ENCODE measurements at places on chromosomes 7 and 10. TPM values are rescaled to one million over a fixed set of nuclear protein-coding genes. Genes with fewer than 3 reads are reported as not detected.

GBX1 gene
- not detected for total RNA-seq

SHTN1 gene
- 7.4 TPM for total RNA-seq

FAM25A gene
- 40.0 TPM for total RNA-seq

SPDYE8 gene
- not detected for total RNA-seq

FAM180A gene
- total RNA-seq: 7.1 TPM

USP6NL gene
- total RNA-seq: 23.3 TPM

DNA sequence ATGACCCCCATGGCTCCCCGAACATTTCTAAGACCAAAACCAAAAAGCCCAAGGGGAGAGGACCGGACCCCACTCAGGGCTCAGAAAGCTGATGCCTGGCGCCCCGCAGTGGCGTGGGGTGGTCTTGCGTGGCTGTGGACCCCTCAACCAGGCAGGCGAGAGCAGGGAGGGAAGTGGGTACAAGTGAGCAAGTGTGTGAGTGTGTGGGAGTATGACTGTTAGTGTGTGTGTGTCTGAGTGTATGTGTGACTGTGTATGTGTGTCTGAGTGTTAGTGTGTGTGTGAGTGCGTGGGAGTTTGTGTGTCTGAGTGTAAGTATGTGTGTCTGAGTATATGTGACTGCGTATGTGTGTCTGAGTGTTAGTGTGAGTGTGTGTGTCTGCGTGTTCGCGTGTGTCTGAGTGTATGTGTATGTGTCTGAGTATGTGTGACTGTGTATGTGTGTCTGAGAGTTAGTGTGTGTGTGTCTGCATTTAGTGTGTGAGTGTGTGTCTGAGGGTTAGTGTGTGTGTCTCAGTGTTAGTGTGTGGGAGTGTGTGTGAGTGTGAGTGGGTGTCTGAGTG, 34.0 kb upstream of the INSIG1 start:
- DNase-seq: no peak

DNA sequence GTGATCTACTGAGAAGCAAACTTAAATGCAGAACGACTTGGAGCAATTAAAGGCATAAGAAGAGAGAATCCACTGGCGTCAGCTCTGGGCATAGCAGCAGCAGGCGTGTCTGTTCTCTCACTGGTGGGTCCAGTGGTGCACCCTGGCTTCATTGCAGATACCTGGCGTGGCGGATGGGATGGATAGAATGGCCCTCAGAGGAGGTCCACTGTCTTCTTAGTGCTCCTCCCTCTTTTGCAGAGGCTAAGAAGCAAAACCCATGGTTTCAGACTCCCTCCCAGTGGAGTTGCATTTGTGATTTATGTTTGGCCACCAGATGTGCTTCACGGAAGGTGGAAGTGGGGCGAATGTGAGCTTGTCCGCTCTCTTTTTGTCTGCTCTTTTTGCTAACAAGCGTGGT, 28.4 kb upstream of the PRKAG2 start:
- DNase-seq: no peak

GRCh38 chr7:100855515-100855914, 3.0 kb downstream of the SLC12A9 start:
- DNase-seq: no peak

GRCh38 chr7:98075801-98076200, 30.9 kb upstream of the LMTK2 start:
- peak; percentile 2 for DNase-seq

DNA sequence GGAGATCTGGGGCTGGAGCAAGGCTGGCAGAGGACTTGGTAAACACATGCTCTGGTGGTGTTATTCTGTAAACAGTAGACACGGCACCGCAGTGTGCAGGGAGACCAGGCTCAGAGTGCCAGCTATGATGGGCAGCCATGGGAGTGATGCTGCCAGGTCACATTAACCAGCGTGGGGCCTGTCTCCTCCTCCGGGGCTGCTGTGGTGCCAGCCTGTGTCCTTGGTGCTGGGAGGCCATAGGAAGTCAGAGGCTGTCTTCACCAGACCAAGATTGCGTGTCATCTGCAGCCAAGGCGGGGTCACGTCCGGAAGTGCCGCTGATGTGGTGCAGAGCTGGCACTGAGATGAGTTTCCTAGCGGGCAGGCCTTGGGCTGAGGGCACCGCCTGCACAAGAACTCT, 236.0 kb downstream of the GLRX3 start:
- DNase-seq: no peak

- DNase-seq: no peak
Observed at GRCh38 chr10:72792288-72792687, 100.3 kb downstream of the MCU start.

GRCh38 chr7:73999664-74000435, 28.1 kb upstream of the ELN start:
- no peak for DNase-seq

DNA sequence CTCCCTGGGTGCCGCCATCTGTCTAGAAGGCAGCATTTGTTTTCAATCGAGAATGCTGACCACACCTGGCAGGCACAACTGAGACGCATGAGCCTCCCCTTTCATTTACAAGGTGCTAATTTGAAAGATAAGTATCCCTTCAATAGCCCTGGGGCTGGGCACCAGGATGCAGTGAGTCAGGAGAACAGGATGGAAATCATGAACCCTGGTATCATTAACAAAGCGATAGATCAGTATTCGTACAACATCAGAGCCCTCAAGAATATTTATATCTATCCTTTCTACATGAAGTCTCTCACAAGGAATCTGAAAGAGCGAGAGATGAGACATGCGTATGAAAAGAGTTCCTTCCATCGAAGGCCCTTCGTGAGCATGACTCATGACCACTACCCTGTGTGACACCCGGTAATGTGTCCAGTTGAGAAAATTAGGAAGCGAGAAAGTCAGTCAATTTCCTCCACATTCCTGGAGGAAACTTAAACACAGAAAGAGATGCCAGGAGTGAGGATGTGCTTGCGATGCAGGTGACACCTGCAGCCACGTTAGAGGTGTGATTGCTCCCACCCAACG, 123.1 kb upstream of the PITRM1 start:
- no peak for DNase-seq

DNA sequence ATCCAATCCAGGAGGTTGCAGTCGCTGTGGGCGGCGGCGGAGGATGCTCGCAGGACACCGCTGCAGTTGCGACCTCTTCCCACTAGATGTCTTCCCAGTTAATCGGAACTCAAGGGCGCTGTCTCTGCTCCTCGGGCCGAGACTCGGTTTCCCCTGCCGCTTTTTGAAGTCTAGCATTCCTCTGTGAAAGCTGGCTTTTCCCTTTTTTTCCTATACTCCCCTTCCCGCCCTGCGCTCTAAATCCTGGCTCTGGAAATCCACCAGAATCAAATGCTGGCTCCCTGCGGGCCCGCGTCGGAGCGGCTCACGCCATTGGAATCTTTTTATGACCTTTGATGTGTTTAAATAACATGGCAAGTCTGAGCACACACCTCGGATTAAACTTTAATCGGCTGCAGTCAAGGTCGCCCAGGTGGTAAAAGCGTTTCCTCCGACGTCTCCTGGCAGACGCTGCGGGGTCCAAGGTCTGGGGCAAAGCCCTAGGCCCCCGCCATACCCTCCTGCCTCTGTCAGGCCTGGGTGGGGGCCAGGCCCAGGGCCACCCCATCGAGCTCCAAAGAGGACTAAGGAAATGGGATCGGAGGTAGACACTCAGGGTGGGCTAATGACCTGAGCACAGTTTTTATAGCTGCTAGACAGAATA, 10.7 kb upstream of the HOXA13 start:
- DNase-seq: peak; percentile 64

GRCh38 chr10:42836096-42836495, 53.5 kb downstream of the BMS1 start:
- no peak for DNase-seq

DNA sequence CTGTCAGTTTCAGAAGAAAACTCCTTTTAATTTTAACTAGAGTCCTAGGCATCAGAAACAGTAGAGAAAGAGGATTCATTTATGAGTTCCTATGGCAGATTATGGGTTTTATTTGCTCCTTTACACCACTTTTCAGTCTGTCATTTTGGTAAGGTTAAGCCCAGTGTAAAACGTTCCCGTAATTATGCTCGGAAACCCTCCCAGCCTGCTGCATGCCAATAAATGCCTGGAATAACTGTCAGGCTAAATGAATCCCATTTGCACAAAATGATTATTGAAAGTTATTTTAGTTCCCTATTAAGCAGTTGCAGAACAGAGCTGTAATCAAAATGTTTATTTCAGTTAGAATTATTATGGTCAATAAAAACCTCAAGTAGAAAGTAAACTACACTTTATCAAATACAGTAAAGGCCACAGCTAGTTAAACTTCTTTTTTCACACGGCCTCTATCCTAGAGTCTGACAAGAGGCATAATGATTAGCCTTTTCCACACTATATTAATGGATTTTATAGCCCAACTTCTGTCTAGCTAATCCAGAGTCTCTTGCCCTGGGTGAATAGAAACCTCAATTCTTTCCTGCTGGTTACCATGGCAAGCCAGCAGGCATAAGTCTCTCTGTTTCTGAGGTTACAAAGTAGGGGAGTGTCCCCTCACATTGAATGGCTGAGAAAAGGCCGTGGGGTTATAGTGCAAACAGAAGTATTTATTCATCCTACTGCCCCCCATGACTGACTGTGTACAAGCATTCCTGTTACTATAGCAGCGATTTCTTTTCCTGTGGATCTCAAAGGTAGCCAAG, 80.8 kb upstream of the NPVF start:
- DNase-seq: no peak

DNA sequence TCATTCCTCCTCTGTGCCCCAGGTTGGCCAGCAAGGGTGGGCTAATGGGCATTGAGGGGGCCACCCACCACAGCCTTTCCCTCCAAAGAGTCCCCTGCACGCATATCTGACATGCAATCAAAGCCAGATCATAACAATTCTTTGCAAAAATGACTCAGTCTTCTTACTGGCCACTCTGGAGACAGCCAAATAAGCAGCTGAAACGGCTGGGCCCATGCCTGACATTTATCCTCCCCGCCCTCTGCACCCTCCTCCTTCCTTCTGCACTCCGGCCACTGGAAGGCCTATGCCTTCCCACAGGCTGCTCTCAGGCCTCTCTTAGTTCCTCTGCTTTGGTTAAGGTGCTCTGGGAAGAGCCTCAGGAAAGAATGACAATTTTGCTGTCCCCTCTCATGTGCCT, 29.2 kb upstream of the NPFFR1 start:
- DNase-seq: no peak

- DNase-seq: peak; percentile 89
Observed at GRCh38 chr10:31320550-31321211, 1.7 kb downstream of the ZEB1 start.

DNA sequence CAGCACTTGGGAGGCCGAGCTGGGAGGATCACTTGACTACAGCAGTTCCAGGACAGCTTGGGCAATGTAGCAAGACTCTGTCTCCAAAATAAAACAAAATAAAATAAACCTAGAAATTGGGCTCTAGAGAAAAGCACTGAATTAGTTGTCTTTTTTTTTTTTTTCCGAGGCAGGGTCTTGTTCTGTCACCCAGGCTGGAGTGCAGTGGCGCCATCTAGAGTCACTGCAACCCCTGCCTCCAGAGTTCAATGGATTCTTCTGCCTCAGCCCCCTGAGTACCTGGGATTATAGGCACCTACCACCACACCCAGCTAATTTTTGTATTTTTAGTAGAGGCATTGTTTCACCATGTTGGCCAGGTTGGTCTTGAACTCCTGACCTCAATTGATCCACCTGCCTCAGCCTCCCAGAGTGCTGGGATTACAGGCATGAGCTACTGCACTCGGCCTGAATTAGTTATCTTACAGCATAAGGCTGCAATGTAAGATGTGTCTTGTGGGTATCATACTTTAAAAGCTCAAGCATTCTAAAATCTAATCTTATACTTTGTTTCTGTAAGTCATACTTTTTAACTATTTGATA, 12.8 kb downstream of the MEIG1 start:
- DNase-seq: no peak

DNA sequence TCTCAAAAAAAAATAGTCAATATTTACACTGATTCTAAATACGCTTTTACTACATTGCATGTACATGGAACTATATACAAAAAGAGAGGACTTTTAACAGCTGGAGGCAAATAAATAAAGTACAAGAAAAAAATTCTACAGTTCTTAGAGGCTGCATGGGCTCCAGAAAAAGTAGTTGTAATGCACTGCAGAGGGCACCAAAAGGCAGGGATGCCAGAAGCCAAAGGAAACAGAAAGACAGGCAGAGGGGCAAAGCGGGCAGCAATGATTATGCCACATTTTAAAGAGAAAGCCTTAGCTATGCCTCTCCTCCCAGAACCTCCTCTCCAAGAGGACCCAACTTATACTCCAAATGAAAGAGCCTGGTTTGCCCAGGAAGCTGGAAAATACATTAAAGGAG, 11.6 kb upstream of the ADCK2 start:
- DNase-seq: no peak

GRCh38 chr10:29535012-29535777, 99.6 kb downstream of the SVIL start:
- DNase-seq: no peak

- DNase-seq: peak; percentile 76
Observed at GRCh38 chr7:55476852-55477780, 95.2 kb downstream of the VOPP1 start.

DNA sequence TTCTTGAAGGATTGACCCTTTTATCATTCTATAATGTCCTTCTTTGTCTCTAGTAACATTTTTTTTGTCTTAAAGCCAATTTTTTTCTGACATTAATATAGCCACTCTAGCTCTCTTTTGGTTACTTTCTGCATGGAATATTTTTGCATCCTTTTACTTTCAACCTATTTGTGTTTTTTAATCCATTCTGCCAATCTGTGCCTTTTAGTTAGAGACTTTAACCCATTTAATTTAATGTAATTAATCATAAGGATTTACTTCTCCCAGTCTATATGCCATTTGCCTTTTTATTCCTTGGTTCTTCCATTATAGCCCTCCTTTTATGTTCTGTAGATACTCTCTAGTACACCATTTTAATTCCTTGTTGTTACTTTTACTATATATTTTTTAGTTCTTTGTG, 32.7 kb upstream of the RABGEF1 start:
- no peak for DNase-seq

DNA sequence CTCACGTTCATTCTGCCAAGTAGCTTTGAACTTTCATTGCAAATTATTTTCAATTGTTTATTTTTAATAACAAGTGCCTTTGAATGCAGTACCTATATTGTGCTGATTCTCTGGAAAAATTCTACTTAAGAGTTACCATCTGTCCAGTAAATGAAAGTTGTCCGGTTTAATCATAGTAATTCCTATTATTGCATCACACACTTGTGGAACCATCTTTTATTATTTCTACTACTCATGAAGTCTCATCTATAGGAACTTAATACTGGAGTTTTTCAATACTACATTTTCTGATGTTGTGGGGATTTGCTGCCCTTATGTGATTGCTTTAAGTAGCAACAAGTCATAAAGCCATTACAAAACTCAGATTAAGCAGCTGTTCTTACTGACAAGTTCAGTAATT, 16.5 kb upstream of the SKAP2 start:
- DNase-seq: no peak

- no peak for DNase-seq
Observed at GRCh38 chr10:35195361-35196306, 69.0 kb downstream of the CREM start.

- DNase-seq: no peak
Observed at GRCh38 chr7:90931986-90932916, 332.0 kb upstream of the FZD1 start.

DNA sequence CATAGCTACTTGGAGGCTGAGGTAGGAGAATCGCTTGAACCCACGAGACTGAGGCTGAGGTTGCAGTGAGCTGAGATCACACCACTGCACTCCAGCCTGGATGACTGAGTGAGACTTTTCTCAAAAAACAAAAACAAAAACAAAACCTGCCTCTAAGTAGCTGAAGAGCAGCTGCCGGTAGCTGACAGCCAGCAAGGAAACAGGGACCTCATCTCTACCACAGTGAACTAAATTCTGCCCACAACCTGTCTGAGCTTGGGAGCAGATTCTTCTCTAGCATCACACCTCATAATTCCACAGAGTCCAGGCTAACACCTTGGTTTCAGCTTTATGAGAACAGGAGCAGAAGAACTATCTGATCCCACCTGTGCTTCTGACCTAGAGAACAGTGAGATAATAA, 246.2 kb downstream of the KCND2 start:
- DNase-seq: no peak

Data from vagina (tissue), 2 donors.